B cell (primary cell): ENCODE measurements at places on chromosomes 6 and 20.

DNA sequence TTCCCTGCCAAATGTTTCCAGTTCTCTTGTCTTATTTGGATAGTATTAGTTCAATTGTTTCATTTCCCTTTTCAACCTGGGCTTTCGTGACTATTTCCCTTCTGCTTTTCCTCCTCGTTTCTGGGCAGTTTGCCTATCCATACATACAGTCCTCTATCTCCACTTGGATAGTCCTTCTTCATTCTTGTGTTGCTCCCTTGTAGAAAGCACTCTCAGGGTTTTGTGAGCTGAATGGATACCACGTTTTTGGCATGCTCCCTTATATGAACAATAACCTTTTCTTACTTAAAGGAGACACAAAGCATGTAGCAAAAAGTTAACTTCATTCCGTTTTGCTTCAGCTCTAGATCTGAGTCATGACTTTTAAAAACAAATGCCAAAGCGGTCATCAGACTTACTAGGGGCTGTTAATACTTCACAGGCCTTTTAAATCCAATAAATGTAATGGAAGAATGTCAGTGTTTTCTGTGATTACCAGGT, 16.6 kb downstream of the CRYBG1 start:
- no peak for DNase-seq

GRCh38 chr20:14902432-14903089, 565.1 kb upstream of the FLRT3 start:
- no peak for DNase-seq

DNA sequence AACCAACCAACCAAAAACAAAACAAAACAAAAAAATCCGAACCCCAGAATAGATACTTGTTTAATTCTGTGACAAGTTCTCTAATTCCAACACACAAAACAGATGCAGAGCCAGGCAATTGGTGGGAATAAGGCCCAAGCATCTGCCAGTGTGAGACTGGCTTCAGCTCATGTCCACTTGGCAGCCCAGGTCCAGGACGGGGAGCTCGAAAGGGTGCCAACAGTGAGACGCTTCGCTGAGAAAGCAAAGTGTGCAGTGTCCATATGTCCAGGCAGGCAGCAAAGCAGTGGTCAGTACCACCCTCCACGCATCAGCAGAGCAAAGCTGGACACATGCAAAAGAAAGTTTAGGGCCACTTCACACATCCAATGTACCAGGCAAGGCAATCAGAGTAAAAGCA, 102.9 kb downstream of the RALGAPA2 start:
- no peak for DNase-seq

- no peak for DNase-seq
Observed at GRCh38 chr6:78986161-78986560, 91.9 kb downstream of the PHIP start.

- no peak for DNase-seq
Observed at GRCh38 chr6:87668013-87668412, 34.0 kb downstream of the AKIRIN2 start.

DNA sequence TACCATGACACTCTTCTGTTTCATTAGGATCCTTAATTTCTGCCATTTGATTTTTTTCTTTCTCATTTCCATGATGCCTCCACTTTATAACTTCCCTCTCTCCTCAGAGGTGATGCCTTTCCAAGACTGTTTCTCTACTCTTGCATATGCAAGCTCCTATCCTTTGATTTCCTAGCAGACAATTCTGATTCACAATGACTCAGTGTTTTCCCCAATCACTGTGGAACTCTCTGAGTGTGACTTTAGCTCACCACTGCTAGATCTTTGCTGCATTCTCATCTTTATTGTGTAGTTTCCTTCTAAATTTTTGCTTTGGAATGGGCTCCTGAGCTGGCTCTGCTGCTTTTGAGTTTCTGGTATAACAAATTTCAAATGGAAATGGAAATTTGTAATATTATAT, 184.9 kb downstream of the TINAG start:
- DNase-seq = no peak

DNA sequence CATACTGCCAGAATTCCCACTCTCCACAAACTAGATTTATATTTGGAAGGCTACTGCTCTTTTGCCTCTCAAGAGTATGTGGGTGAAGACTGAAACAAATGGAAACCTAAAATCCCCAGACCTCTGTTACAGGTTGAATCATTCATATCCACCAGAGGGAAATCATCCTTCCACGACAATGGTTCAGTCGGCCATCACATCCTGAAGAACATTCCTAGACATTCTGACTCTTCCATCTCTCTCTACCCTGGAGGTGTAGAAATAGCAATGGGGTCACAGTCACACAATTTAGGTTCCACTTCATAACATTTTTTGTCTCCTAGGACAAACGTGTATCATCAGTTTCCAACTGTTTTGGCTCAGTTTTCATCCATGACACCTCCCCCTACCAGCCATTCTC, 8.6 kb downstream of the GPX5 start:
- DNase-seq = no peak

- no peak for DNase-seq
Observed at GRCh38 chr20:23915844-23916243, 36.3 kb upstream of the CST5 start.
